ENCODE measurements at places on chromosomes 5 and 9. TPM values are rescaled to one million over a fixed set of nuclear protein-coding genes. Genes with fewer than 3 reads are reported as not detected.

- no peaks in the 10 kb centered on the region for H3K27me3 ChIP-seq
- no peak overlapping the region for H3K4me3 ChIP-seq
- H3K4me1 ChIP-seq: peaks cover 16% of the 10 kb centered on the region
- no peak overlapping the region for H3K27ac ChIP-seq
- no peak for DNase-seq
These were observed 255.7 kb downstream of the ENC1 start for GRCh38 chr5:74384851-74385250.

MCTP1 gene
- total RNA-seq: 3.6 TPM

CA9 gene
- 2.1 TPM for total RNA-seq

PLAC8L1 gene
- total RNA-seq: 0.30 TPM

GRCh38 chr5:37869216-37869615, 29.4 kb upstream of the GDNF start:
- DNase-seq: no peak
- H3K27me3 ChIP-seq: no peaks in the 10 kb centered on the region
- H3K36me3 ChIP-seq: peaks cover 11% of the 10 kb centered on the region
- no peak overlapping the region for H3K4me3 ChIP-seq
- H3K27ac ChIP-seq: no peak overlapping the region
- H3K4me1 ChIP-seq: no peaks in the 10 kb centered on the region

CDC20B gene
- total RNA-seq: not detected

DNA sequence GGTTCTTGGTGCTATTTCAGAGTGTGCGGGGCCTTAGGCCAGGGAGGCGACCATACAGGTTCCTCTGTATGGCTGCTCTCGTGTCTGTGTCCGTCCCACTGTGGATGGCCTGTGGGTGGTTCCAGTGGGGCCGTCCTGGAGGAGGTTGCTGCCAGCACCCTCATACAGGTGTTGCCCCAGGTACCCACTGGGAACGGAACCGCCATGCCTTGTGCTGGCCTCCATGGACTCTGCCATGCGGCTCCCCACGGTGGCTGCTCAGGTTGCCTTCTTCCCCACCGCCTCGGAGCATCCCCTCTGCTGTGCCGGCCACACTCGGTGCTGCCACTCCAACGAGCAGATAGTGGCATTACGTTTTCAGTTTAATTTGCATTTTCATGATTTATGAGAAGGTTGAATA, 129.3 kb upstream of the CACNA1B start:
- H3K27ac ChIP-seq: no peak overlapping the region
- peaks cover 42% of the 10 kb centered on the region for H3K36me3 ChIP-seq
- H3K4me1 ChIP-seq: peaks cover 6% of the 10 kb centered on the region
- H3K4me3 ChIP-seq: no peak overlapping the region

GRCh38 chr5:133410335-133410828, 202.0 kb downstream of the FSTL4 start:
- no peak overlapping the region for H3K4me3 ChIP-seq
- no peaks in the 10 kb centered on the region for H3K36me3 ChIP-seq
